ENCODE measurements at places on chromosomes 12 and 14.

- no peak for DNase-seq
Observed at GRCh38 chr14:89067293-89067972, 243.0 kb downstream of the TTC8 start.

GRCh38 chr12:31106101-31106803, 32.6 kb downstream of the DDX11 start:
- no peak for DNase-seq

GRCh38 chr14:101408077-101408831, 153.0 kb upstream of the DIO3 start:
- no peak for DNase-seq

GRCh38 chr14:42665083-42665482, 1058.4 kb downstream of the LRFN5 start:
- DNase-seq = no peak

All from stimulated activated CD4-positive, alpha-beta T cell treated with anti-CD3 and anti-CD28 coated beads, Interleukin-1b, Interleukin-23, amount 100 ng/mL, for 24 hours (primary cell).